ENCODE measurements at places on chromosomes 1 and 21.
A peak's percentile ranks its signal among the peaks of the same experiment; 100 is the strongest.

DNA sequence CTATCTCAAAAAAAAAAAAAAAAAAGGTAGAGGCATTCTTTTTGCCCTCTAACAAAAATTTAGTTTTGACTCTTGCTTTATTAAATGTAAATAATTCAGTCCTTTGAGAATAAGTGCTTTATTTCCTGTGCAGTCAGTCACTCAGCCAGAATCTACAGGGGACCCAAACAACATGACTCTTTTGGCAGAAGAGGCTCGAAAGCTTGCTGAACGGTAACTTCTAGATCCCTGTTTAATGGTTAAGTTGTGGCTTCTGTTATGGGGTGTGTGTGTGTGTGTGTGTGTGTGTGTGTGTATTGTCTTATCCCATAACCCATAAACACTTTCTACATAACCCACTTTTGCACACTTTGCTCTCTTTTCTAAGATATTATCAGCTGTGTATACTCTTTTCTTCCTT lies 54.9 kb upstream of the LAMC2 start:
- peaks cover 94% of the 10 kb centered on the region for H3K36me3 ChIP-seq
- no peak for DNase-seq
- H3K27ac ChIP-seq = peak overlapping the region; percentile 19
- H3K27me3 ChIP-seq = no peaks in the 10 kb centered on the region

DNA sequence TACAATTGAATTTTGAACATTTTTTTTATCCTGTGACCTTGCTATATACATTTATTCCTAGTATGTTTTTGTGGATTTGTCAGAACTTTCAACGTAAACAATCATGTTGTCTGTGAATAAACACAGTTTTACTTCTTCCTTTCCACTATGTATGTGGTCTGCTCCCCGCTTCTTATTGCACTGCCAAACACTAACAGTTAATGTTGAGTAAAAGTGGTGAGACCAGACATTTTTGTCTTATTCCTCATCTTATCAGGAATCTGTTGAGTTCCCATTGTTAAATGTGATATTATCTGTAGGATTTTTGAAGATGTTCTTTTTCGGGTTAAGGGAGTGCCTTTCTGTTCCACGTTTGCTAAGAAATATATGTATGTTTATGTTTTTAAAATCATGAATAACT lies 45.9 kb downstream of the CAMSAP2 start:
- no peak for DNase-seq
- H3K27ac ChIP-seq = no peak overlapping the region
- no peak overlapping the region for H3K4me3 ChIP-seq

DNA sequence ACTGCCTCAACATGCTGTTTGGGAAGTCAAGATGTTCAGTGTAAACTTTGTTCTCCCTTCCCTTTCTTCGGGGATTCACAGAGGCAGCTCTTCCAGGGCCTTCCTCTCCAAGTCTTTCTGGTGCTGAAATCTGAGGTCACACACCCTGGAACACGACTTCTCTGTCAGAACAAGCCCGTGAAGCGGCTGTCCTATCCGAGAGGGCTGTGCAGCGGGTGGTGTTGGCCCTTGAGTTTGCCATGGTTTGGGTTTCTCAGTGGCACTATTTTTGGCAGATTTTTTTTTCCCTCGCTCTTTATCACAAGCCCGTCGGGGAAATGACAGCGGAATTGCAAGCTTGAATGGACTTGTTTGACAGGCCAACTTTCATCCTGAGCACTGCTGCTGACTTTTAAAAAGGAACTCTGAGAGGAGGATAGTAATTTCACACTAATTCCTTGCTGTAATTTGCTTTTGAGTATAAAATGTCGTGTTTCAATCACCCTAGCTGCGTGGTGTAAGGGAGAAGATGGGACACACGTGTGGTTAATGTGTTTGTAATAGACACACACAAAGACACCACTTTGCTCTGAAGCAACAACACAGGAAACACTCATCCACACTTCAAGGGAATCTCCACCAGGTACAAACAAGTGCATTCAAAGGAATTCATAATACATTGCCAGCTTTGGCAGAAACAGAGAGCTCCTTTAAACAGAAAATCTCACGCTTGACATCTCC lies 60.1 kb upstream of the TARBP1 start:
- no peak overlapping the region for H3K27ac ChIP-seq
- H3K27me3 ChIP-seq = no peaks in the 10 kb centered on the region
- no peak for DNase-seq
- peaks cover 22% of the 10 kb centered on the region for H3K4me1 ChIP-seq
- no peaks in the 10 kb centered on the region for H3K36me3 ChIP-seq

DNA sequence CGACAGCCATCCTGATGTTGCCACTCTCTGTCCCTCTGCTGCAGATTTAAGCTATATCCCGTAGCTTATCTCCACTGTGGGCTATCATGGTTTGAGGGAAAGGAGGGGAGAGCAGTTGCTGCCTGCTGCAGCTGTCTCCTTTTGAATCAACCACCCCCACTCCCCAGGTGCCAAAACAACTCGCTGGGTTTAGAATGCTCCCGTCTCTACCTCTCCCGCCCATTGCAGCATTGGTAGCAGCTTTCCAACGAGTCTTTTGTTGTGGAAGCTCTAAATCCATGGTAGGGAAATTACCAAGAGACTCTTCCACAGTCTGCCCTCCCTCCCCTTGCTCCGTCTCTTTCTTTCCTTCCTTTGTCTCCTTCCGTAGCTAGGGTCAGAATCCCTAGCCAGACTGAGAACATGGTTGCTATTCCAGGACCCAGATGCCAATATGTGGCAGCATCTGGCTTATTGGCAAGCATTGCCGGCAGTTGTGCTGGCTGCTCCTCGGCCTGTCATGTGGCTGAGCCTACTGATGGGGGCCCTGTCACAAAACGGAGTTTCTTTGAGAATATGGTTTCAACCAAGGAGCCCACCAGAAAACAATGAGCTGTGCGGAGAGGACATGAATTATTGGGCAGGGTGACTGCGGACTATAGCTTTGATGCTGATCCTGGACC lies 230.7 kb downstream of the RPS6KC1 start:
- no peak overlapping the region for H3K27ac ChIP-seq
- H3K27me3 ChIP-seq = no peaks in the 10 kb centered on the region
- H3K36me3 ChIP-seq = no peaks in the 10 kb centered on the region
- peaks cover 9% of the 10 kb centered on the region for H3K4me1 ChIP-seq
- DNase-seq = no peak

GRCh38 chr1:64309431-64309831 lies 106.0 kb downstream of the UBE2U start:
- H3K27ac ChIP-seq = no peak overlapping the region
- no peak overlapping the region for H3K4me3 ChIP-seq
- no peaks in the 10 kb centered on the region for H3K36me3 ChIP-seq
- H3K4me1 ChIP-seq = no peaks in the 10 kb centered on the region

- H3K4me3 ChIP-seq = no peak overlapping the region
- H3K27ac ChIP-seq = no peak overlapping the region
- H3K36me3 ChIP-seq = no peaks in the 10 kb centered on the region
- no peaks in the 10 kb centered on the region for H3K27me3 ChIP-seq
- DNase-seq = no peak
These were observed 138.6 kb downstream of the NRIP1 start for GRCh38 chr21:14926186-14926585.

Measured in GM23248 (cell line).